CD4-positive, alpha-beta T cell (primary cell): ENCODE measurements at places on chromosomes 5 and 9.

DNA sequence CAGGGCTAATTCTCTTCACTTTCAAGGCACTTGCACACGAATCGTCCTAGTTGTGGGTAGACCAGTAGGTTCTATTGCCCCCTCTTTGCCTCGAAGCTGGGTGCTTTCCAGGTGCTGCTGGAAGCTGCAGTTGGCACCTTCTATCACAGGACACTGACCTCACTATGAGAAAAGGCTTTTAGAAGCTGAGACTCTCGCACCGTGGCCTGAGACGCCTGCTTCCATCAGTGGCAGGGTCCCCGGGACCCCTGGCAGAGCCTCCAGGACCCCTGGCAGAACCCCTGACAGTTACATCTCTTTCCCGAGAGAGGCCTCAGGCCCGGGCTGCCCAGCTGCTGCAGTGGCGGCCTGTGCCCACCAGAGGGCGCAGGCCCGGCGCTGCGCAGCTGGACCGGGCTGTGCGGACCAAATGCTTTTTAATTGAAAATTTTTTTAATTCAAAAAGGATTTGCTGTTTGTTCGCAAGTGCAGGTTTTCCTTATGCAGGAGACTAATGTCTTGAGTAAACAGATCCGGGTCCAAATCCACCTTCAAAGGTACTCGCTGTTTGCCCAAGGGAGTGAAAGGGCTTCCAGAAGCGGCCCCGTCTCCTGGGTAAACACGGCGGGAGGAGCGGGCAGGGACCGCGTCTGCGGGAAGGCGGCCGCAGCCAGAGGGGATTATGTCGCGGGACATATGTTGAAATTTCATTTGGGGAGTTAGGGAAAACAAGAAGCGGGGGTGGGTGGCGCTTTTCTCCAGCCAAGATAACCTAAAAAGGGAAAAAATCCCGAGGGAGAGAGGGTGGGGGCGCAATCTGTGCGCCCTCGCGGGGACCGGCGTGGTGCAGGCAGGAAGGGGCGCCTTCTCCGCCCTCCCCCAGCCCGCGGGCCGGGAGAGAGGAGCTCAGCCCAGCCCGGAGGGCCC is 114.5 kb upstream of the LMX1B start:
- DNase-seq, result peak; percentile 22

- no peak for DNase-seq
These were observed 117.4 kb downstream of the SLIT3 start for GRCh38 chr5:169183576-169183975.

DNA sequence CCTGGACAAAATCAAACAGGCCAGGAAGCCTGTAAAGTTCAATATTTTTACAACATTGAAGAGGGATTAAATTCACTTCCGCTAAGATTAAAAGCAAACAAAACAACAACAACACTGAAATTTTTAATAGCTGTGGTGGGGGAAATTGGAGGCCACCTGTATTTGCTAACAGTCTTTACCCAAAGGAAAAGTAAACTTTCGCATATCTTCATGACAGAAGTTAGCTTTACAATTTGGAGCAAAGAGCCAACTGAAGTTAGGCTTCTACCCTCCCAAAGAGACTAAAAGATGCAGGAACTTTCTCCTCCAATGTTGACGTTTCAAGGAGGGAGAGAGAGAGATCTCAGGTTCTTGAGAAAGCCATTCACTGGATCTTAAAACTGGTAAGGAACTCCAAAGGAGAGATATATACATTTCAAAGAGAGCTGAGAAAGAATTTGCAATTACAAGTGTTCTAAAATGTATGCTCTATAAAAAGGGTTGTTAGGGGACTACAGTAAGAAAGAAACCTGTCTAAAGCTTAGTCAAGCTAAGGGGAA is 349.2 kb upstream of the CDH9 start:
- no peak for DNase-seq

GRCh38 chr9:127187231-127187956 is 65.0 kb upstream of the ANGPTL2 start:
- no peak for DNase-seq

DNA sequence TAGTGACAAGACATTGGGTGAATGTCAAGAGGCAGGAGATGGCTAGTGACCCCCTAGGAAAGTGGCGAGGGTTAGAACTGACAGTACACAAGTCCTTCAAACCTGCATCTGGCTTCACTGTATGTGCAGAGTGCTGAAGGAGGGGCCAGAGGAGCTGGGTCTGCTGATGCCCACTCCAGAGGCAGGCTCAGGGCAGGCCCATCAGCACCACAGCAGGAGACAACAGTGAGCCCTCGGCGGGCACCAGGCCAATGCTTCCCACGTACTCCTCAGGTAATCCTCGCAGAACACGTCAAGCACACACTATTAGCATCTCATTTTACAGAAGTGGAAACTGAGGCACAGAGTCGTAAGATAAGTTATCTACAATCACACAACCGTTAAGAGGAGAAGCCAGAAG is 76.1 kb upstream of the SH3PXD2B start:
- DNase-seq, result no peak

DNA sequence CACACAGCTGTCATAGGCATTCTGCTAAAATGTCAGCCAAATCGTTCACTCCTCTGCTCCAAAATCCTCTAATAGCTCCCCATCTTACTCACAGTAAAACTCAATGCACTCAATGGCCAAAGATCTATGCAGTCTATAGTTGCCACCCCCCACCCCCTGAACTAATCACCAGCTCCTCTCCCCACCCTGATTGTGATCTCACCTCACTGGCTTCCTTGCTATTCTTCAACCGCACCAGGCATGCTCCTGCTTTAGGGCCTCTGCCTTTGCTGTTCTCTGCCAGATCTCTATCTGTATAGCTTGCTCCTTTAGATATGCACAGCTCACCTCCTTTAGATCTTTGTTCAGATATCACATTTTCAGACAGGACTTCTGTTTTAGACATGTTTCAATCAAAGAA is 33.2 kb upstream of the SNX2 start:
- DNase-seq, result no peak

DNA sequence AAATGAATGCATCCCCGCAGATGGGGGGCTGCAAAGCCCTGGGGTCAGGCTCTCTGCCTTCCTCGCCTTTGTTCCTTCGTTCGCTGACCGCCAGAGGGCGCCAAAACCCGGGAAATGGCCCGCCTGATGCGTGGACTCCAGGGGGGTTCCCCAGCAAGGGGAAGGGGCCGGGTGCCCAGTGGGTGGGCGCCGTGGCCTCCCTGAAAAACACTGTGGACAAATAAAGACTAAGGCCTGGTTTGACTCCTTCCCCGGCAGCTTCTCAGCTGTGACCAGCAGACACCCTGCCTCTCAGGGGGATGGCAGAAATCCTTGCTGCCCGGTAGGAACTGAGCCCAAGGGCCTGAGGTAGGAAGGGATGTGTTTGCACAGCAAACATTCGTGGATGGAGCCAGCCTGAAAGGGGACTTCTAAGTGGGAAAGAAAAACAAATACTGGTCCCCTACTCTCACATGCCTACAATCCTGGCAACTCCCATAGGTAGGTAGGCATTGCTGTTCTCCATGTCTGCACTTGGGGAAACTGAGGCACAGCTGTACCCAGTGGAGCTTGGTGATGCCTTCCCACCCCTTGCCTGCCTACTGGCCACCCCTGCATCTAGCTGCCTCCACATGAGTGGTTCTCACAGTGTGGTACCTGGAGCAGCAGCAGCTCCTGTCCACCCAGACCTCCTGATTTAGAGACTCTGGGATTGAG is 57.7 kb downstream of the DUSP1 start:
- DNase-seq, result peak; percentile 67

DNA sequence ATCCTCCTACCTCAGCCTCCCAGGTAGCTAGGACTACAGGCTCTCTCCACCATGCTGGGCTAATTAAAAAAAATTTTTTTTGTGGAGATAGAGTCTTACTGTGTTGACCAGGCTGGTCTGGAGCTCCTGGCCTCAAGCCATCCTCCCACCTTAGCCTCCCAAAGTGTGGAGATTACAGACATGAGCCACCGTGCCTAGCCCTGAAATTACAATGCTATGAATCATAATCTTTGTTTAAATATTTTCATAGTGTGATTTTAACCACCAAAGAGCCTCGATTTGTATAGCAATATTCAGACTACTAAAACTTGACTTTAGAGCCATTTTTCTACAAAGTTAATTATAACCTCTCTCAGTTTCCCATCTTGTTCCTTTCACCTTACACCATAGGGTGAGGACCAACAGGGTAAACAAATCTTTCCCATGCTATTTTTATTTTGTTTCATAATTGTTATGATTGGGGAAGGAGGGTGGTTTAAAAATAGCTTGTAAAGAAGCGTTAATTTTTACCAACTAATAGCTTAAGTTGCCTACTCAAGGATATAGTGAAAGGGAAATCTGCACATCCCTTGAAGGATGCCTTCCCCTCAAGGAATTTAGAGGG is 32.7 kb downstream of the UBE2D2 start:
- DNase-seq, result no peak

- DNase-seq, result no peak
These were observed 6.7 kb upstream of the PDE6A start for GRCh38 chr5:149951138-149951749.

DNA sequence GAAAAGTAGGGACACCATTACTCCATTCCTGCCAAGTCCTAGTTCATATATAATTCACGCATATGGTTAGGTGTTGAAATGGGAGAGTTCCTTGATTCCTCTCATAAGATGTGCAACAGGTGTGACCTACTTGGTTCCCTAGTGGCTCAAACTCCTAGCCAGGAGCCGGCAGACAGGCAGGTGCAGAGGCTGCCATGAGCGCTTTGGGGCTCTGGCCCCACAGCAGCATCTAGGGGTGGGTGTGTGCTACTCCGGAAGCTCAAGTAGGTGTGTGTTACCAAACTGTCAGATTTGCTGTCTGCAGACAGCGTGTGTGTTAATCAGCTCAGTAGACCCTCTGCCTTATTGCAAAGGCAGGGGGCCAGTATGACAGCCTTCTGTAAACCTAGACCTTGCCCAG is 1652.4 kb upstream of the ACO1 start:
- DNase-seq, result no peak

GRCh38 chr5:10705747-10706146 is 55.3 kb downstream of the DAP start:
- DNase-seq, result no peak

DNA sequence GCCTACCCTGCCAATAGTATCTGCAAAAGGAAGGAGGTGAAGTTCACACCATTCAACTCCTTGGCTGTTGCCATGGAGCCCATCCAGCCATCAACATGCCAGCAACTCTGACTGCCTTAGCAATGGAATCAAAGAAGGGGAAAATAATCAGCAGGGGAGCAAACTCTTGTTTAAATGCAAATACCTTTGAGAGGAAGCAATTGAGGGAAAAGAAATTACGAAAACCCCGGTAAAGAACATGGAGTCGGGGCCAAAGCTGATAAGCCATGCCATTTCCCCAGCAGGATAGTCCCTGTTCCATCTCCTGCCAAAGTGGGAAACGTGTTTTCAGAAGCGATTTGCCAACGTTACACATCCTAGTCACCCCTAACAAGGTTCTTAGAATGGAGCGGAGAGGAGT is 69.0 kb downstream of the MFAP3 start:
- no peak for DNase-seq

DNA sequence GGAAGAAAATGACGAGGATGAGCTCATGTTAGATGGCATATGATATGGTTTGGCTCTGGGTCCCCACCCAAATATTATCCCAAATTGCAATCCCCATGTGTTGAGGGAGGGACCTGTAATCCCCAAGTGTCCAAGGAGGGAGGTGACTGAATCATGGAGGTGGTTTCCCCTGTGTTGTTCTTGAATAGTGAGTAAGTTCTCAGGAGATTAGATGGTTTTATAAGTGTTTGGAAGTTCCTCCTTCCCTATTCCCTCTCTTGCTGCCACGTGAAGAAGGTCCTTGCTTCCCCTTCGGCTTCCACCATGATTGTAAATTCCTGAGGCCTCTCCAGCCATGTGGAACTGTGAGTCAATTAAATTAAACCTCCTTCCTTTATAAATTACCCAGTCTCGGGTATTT is 10.1 kb downstream of the EDIL3 start:
- DNase-seq, result no peak

DNA sequence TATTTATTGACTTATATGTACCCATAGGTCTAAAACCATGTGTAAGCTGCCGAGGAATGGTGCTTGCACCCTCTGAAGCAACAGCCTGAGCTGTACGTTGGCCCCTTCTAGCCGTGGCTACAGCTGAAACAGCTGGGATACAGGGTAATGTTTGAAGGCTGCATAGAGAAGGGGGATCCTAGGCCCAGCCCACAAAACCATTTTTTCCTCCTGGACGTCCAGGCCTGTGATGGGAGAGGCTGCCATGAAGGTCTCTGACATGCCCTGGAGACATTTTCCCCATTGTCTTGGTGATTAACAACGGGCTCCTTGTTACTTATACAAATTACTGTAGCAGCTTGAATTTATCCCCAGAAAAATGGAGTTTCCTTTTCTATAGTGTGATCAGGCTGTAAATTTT is 244.7 kb downstream of the COMMD10 start:
- DNase-seq, result no peak

DNA sequence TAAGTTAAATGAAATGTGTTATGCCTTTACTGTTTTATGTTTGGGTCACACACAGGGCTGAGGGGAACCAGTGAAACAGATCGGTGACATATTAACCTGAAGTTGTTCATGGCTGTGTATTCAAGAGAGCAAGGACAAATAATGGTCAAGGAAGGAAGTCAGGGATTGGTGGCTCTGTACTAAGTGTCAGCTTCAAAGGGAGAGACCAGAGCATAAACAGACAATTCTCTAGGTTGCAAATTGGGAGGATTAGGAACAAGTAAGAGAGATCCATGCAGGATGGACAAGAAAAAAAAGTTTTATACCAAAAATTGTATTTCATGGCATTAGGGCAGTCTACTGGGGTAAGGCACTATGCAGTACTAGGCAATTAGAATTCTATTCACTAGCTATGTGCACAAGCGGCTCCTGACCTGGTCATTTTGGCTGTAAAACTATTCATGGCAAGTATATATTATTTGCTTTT is 156.3 kb downstream of the PLPPR1 start:
- no peak for DNase-seq

DNA sequence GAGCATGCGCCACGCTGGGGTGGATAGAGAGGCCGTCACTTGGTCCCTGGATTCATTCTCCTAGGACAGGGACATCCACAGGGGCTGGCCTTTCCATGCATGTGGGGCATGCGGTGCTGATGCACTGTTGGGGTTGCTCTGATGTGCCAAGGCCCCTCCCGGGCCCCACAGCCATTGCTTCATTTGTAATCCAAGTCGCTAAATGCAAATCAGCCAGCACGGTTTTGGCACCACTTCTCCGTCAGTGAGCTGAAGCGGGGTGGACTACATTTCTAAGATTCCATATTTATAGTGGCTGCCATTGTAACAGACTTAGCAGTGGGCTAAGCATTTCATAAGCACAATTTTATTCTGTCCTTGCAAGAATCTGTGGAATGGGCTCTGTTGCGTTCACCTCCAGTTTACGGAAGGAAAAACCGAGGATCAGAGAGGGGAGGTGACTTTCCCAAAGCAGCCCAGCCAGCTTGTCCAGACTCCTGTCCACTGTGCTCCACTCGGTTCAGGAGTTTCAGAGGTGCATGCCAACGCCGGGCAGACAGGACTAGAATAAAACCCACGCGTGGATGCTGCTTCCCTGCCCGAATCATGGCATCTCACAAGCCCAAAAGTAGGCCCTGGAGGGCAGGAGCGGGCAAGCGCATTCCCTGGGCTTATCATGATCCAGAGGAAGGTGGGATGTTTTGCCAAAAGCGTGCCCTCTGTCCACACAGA is 102.6 kb upstream of the COL5A1 start:
- no peak for DNase-seq

DNA sequence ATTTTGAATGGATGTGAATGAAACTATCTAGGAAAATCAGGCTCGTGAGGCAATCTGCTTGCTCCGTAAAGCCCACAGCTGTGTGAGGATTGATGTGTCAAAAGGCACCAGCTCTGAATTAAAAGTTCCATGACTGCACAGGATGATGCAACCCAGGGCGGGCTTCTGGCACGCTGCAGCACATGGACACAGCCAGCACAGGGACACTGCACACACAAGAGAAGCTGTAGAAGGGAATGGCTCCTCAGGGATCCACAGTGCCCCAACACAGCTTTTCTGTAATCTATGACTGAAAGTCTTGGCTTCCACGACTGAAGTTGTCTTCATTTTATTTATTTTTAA is 151.0 kb downstream of the GCNT1 start:
- DNase-seq, result no peak
